ENCODE measurements at places on chromosomes 7 and 10. TPM values are rescaled to one million over a fixed set of nuclear protein-coding genes. Genes with fewer than 3 reads are reported as not detected.

GRCh38 chr10:99930731-99931550, 78.8 kb downstream of the DNMBP start:
- DNase-seq = peak; percentile 94

DNA sequence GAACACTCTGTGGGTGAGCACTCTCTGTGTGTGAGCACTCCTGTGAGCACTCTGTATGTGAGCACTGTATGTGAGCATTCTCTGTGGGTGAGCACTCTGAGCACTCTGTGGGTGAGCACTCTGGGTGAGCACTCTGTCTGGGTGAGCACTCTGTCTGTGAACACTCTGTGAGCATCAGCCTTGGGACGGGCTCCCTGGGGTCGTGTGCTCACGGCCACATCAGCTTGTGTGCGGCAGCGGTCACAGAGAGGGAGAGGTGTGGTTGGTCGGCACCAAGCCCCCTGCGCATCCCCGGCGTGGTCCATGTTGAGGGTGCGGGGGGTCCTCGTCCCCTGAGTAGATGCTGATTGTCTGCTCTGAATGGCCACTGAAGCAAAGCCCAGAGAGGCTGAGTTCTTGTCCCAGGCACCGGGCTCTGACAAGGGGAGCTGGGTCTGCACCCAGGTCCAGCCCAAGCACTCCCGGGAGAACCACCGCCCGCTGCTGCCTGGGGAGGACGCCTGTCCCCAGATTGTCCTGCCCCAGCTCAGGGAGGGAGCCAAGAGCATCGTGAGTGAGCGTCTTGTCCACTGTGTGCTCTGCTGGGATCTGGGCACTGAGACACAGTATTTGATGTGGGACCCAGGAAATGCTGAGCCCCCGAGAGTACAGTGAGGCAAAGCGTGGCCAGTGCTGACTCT, 143.7 kb downstream of the DNAJB6 start:
- no peak for DNase-seq

GRCh38 chr7:100010901-100011300, 4.5 kb upstream of the ZKSCAN1 start:
- no peak for DNase-seq

Gene FBXL13
- total RNA-seq = 0.51 TPM

Gene TEX36
- not detected for total RNA-seq

DNA sequence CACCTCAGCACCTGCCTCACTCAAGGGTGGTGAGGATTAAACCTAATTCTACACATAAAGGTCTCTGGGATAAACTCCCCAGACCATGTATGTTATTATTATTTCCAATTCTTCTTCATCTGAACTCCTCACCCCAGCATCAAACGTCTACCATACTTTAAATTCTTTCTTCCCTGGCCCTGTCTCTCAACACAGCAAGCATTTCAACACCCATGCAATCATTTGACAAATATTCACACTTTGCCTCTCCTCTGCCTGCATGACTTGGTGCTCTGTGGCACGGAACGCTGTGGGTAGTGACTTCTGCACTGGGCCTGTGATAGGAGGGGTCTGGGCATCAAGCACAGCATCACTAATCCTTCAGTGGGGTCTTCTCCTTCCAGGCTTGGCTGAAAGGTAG, 490.8 kb downstream of the TNS3 start:
- DNase-seq = peak; percentile 86

GRCh38 chr7:121116396-121116795, 127.9 kb downstream of the CPED1 start:
- no peak for DNase-seq

DNA sequence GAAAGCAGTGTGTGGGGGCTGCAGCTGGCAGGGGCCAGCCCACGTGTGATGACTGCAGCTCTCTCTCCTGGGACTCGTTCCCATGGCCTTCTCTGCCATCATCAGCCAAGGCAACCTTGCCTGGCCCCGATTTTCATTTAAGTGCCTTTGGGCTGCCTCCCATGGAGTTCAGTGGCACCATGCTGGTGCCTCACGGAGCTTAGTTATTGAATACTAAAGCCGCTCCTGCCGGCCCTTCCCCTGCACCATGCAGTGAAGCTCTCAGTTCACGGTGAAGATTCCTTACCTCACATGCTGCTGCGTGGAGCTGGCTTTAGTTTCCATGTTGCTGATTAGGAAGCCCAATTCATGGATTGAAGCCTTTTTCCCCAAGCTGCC, 141.5 kb upstream of the EEPD1 start:
- DNase-seq = no peak

DNA sequence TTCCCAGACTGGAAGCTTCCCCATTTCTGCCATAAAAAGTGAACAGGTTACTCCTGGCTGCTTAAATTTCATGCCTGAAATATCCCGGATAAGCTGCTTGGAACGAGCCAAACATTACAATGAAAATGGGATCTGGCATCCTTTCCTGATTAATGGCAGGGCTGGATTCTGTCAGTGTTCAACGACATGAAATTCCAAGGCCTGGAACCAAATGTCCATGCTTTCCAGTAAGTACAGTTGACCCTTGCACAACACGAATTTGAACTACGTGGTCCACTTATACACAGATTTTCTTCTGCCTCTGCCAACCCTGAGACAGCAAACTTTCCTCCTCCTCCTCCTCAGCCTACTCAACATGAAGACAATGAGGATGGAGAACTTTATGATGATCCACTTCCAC, 65.4 kb downstream of the SGMS1 start:
- no peak for DNase-seq

DNA sequence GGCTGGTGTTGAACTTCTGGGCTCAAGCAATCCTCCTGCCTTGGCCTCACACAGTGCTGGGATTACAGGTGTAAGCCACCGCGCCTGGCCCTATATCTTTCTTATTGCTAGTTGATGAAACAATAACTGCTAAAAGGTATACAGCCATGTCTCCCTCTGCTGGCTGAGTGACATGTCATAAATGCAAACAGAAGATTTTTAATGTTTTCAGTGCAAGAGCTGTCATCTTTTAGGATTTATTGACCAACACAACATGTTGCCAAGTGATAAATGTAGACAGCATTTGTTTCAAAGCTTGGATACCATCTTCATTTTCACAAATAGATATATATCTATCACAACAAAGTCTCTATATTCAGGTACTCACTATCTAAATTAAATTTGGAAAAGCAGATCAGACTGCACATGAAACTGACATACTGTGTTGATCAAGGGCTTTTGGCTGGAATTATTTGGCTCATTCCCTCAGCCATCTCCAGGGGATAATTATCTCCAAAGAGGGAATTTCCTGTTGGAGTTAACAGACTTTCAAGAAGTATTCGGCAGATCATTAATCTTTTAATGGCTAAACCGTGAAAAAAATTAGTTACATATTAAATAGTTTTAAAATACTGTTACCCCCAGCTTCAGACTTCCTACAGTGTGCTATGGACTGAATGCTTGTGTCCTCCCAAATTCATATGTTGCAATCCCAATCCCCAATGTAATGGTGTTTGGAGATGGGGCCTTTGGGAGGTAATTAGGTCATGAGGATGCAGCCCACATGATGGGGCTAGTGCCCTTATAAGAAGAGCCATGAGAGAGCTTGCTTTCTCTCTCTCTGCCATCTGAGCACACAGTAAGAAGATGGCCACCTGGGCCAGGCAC, 41.3 kb upstream of the SRPK2 start:
- DNase-seq = peak; percentile 75

DNA sequence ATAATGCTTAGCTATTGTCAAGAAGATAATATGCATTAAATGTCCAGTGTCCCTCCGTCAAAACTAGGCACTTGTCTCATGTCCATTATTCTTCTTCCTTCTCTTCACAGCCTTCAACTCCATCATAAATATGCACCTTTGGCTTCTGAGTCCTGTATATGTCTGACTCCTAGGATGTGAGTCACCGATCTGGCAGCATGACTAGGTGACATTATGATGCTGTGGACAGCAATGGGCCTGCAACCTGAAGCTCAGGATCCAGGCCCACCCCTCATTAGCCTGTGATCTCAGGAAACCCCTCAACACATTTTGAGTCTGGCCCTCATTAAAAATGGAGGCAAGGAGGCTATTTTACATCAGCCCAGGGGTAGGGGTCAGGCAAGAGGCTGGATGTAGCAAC, 362.5 kb upstream of the ZMIZ1 start:
- DNase-seq = no peak

DNA sequence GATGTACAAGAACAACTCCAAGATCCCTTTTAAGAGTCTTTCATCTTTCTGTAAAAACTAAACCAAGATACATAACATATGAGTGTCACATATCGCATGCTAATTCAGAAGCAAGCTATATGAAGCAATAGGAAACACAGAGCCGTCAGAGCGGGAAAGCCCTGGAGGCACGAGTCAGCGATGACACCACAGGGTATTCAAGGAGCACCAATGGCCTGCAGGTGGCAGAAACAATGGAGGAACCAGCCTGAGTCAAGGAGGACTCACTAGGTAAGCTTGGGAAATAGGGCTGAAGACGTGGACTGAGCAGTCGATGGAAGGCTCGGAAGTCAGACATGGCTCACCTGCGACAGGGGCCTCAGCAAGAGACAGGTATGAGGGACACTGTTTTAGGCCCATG, 214.4 kb downstream of the FAM107B start:
- no peak for DNase-seq

GRCh38 chr7:146652176-146652575, 535.6 kb downstream of the CNTNAP2 start:
- no peak for DNase-seq

DNA sequence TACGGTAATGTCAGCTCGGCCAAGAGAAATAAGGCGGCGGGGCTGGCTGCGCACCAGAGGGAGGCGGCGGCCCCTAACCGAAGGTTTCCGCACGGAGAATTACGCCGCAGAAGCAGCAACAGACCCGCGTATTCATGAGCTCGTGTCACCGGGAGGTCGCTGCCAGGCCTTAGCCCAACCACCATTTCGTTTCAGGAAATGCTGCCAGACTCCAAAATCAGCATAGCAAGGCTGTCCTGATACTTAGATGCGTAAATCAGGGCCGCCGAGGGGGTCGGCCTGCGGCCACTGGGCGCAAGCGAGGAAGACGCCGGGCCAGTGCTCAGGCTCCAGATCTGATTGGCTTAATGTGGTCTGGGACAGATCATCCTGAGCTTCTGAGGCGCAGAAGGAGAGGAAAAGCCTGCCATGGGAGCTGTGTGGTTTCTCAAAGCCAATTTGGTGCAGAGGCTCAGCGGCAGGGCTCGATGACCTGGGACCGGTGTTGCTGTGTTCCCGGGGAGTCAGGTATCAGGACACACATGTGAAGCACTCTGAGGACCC, 247.9 kb downstream of the BAMBI start:
- no peak for DNase-seq

Gene PAX4
- not detected for total RNA-seq

DNA sequence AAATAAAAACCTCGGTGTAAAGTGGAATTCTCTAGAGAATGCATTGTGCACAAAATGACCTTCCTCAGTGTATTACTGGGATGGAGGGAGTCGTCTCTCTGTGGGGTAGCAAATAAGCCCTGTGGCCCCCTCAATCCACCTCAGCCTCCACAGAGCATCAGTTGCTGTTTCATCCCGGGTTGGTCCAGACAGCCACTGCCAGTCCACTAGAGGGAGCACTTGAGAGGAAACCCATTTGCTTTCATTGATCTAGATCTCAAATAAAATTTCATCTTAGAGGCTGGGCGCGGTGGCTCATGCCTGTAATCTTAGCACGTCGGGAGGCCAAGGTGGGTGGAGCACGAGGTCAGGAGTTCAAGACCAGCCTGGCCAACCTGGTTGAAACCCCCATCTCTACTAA, 1128.7 kb downstream of the CNTNAP2 start:
- no peak for DNase-seq

Gene EIF5AL1
- 0.43 TPM for total RNA-seq

GRCh38 chr10:81218307-81218706, 656.7 kb upstream of the NRG3 start:
- no peak for DNase-seq

GRCh38 chr7:98802088-98802780, 67.6 kb downstream of the TMEM130 start:
- DNase-seq = peak; percentile 12

- DNase-seq = no peak
Measured at GRCh38 chr10:1152386-1153250, 96.4 kb downstream of the WDR37 start.

DNA sequence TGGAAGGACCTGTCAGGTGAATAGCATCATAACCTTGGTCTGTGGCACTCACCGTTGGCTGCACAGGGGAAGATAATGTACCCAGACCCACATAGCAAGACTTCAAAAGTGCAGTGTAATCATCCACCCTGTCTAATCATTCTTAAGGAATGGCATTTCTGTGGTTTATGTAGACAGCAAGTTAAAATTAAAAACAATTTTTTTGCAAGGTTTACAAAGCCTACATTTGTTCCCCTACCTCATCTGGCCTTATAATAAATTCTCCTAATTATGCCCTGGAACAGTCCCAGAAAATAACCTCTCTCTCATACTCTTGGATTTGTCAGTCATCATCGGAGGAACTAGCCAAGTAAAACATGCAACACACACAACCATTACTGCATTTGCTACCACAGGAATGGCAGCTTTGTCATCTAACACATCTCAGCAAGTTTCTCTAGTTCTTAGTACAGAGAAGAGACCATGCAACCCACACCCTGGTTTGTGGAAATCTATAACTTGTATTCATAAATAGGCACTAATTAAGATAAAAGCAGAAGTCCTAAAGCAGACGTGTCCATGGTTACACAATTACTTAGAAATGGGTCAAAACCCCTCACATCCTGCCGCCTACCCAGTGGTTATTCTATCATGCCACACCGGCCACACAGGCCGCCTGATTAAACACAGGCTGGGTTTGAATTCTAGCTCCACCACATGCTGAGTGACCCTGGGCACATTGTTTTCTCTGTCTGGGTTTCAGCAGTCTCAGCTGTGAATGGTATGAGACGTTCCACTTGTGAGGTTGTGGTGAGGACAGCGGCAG, 19.1 kb downstream of the ABLIM1 start:
- peak; percentile 78 for DNase-seq

Data from epithelial cell of proximal tubule (primary cell).